T-cell (primary cell): ENCODE measurements at places on chromosomes 13 and 19.

GRCh38 chr13:112891477-112892401 is 77.3 kb upstream of the MCF2L start:
- no peak for DNase-seq

DNA sequence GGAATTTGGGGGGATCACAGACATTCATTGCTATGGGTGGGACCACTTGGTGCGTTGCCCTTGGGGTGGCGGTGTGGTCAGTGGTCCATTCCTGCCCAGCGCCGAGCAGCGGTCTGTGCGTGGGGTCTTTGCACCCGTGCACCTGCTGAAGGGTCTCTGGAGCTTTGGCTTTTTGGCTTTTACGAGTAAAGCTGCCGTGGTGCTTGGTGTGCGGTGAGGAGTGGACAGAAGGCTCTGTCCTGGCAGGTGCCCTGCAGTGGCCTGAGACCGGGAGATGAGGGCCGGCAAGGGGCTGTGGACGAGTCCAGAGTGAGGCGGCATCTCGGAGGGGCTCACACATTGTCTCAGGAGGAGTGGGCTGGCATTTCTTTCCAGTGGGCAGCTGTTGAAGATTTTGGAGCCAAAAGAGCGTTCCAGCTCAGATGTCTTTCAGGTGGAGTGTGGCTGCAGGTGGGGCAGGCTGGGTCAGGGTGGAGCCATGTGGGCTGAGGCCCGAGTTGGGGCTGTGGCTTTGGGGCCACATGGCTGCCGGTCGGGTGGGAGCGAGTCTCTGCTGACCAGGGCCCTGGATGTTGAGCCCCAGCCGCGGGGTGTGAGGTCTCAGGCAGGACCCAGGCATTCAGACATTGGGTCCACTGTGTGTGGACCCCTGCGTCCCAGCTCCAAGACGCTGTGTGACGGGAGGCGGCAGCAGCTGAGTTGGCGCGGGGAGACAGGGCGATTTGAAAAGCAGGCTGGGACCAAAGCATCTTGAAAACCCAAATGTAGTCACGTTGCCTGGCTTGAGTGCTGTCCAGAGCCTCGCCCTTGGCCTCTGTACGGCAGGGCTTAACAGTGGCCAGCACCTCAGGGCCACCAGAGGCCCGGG is 11.7 kb downstream of the GNA11 start:
- DNase-seq, result no peak

DNA sequence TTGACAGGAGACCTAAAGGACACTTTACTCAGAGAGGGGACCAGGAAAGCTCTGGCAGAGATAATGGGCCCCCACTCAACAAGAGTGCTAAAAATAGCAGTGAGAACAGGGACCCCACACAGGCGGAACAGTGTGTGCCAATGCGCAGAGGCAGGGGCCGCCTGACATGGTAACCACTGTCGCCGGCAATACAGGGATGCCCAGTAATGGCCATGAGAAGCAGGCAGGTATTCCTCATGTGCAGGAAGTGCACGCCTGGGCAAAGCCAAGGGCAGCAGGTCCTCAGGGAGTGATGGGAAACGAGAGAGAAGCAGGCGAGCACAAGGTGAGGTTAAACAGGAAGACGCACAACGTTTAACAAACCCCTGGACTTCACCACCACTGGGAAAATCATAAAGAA is 757.1 kb downstream of the LIG4 start:
- DNase-seq, result no peak

DNA sequence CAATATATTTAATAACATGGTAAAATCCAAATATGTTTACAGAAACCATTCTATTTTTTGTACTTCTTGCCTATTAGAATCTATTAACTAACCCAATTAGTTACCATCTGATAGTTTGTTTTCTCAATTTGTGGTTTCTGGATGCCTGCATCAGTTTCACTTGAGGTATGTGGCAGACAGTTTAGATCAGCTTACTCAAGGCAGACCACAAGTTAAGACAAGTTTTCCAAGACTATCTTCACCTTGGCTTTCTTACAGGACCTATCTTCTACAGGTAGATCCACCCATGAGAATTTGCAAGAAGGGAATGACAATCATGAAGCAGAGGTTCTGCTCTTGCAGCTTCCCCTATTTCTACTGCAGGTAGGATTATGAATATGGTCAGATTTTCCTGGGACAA is 458.6 kb downstream of the DACH1 start:
- DNase-seq, result no peak

DNA sequence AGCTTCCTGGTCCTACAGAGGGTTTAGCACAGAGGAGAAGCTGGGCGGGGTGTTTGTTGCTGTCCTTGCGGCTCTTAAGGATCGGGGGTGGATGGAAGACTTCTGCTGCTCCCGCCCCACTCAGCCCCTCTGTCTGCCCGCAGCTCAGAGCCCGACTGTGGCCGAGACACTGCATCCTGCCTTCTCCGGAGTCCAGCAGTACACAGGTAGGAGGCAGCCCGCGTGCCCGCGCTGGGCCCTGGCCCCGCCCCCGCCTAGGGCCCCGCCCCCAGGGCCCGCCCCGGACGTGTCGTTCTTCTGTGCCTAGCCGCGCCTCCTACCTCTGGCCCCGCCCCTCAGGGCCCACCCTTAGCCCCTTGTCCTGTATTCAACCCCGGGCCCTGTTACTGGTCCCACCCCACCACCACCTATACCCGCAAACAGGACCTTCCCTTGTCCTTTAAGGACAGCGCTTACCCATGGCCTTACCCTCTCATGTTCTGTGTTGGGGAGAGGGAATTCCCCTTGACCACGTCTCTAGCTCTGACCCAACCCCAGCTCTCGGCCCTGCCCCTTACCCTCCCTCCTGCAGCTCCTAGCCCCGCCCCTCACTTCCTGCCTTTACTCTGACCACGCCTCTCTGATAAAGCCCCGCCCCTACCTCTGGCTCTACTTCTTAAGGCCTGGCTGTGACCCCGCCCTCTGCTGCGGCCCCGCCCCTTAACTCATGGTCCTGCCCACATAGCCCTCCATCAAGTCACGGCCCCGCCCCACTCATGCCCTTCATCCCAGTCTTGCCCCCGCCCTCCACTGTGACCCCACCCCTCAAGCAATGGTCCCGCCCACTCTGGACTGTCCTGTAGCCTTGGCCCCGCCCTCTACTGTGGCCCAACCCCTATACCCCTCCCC is 60.5 kb downstream of the CELF5 start:
- DNase-seq, result peak; percentile 66

GRCh38 chr19:2722541-2723344 is 1.6 kb upstream of the DIRAS1 start:
- DNase-seq, result no peak

DNA sequence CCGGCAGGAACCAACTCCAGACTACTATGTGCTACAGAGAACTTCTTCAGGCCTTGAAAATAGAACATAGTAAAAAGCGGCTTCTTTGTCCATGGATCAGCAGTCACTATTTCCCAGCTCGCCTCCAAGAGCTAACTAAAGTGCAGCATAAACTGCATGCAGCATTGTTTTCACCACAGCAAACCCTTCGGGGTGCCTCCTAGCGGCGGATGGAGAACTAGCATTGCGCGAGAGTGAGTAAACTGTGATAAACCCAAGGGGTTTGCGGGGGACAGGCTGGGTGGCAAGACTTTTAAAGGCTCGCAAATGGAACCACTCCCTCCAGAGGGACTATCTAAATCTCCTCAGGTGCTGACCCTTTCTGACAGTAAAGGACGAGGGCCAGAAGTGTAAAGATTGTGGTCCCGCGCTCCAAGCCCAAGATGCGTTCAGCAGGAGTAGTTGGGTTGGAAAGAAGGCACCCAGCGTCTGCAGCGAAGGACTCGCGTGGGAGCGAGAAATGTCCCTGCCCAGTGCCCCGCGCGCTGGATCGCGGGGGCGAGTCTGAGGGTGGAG is 21.5 kb upstream of the SGCG start:
- DNase-seq, result no peak

- DNase-seq, result no peak
Observed at GRCh38 chr13:70189981-70190380, 81.7 kb upstream of the KLHL1 start.

- DNase-seq, result no peak
Observed at GRCh38 chr13:93244918-93245280, 18.3 kb downstream of the GPC6 start.

- DNase-seq, result no peak
Observed at GRCh38 chr13:59701261-59701660, 462.5 kb downstream of the DIAPH3 start.

- no peak for DNase-seq
Observed at GRCh38 chr13:97307882-97308624, 85.9 kb downstream of the MBNL2 start.

DNA sequence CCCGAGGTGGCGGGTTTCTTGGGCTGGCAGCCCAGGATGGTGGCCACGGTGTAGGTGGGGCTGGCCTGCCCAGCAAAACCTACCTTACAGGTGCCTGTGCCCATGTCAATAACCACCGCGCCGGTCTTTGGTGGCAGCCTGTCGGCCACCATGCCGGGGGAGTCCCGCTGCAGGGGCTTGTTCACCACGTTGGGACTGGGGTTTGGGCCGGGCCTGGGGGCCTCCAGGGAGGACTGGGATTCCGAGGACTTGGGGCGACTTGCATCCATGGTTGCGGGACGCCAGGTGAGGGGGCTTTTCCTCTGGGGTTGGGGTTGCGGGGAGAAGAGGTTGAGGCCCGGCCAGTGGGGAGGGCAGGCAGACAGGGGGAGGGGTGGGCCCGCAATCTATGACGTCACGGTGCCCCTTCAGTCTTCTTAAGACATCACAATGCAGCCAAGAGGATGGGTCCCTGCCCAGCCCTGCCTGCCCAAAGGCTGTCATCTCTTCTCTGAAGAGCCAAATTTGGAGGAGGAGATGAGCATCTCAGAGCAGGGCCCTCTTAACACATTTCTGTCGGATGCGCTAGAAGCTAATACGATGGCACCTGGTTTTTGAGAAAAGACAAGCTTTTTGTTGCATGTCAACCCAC is at the start of gene ACTL9:
ACTL9 (minus strand) TSS at position 363 of the 631 bp plus-strand sequence; CDS start at position 269, 94 bp downstream.
- no peak for DNase-seq

GRCh38 chr19:8905342-8905741 is 73.2 kb downstream of the MBD3L1 start:
- no peak for DNase-seq

- DNase-seq, result no peak
Observed at GRCh38 chr19:15337202-15337601, 4.9 kb upstream of the BRD4 start.

DNA sequence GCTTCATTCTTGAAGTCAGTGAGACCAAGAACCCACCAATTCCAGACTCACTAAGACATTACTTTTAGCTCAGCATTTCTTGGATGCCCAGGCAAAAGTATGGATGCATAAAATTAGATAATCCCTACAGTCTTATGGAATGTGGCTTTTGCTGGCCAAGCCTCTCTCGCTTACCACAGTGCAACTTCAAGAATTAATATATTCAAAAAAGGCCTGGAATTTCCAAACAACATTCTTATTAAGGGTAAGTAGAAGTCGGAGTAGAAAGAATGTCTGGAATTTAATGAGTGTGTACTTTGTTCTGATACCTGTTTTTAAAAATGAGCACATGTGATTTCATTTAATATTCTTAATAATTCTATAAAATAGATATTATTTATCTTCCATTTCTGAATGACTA is 302.4 kb upstream of the TMTC4 start:
- no peak for DNase-seq

- no peak for DNase-seq
Observed at GRCh38 chr13:51122868-51123566, 11.9 kb upstream of the C13orf42 start.

GRCh38 chr19:7868671-7869452 is 5.3 kb downstream of the PRR36 start:
- peak; percentile 81 for DNase-seq

- DNase-seq, result no peak
Observed at GRCh38 chr13:29436291-29436690, 159.2 kb downstream of the SLC7A1 start.

DNA sequence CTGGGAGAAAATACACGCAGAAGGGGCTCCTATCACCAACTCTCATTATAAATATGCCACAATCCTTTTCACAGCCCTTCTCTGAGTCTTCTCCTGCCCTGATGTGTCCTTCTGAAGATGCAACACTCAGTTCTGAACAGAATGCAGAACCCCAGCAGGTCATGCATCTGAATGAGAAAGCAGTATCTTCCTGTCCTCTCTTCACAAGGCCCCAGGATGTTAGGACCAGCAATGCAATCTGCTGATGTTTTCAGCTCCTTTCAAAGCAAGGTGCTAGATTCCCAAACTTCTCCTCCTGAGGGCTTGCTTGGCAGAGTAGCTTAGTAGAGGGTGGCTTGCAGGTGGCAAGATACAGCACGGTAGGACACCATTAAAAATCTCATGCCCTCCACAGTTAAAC is 22.3 kb upstream of the DOCK9 start:
- no peak for DNase-seq

DNA sequence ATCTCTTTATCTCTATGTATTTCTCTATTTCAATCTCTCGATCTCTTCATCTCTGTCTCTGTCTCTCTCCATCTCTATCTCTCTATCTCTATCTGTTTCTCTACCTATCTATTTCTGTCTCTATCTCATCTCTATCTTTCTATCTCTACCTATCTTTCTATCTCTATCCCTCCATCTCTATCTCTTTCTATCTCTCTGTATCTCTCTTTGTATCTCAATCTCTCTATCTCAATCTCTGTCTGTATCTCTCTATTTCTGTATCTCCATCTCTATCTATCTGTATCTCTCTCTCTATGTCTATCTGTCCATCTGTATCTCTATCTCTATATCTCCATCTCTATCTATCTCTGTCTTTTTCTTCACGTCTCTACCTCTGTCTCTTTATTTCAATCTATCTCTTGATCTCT is 25.2 kb downstream of the TNFSF9 start:
- DNase-seq, result no peak

- DNase-seq, result no peak
Observed at GRCh38 chr19:29670255-29670654, 5.0 kb downstream of the PLEKHF1 start.

DNA sequence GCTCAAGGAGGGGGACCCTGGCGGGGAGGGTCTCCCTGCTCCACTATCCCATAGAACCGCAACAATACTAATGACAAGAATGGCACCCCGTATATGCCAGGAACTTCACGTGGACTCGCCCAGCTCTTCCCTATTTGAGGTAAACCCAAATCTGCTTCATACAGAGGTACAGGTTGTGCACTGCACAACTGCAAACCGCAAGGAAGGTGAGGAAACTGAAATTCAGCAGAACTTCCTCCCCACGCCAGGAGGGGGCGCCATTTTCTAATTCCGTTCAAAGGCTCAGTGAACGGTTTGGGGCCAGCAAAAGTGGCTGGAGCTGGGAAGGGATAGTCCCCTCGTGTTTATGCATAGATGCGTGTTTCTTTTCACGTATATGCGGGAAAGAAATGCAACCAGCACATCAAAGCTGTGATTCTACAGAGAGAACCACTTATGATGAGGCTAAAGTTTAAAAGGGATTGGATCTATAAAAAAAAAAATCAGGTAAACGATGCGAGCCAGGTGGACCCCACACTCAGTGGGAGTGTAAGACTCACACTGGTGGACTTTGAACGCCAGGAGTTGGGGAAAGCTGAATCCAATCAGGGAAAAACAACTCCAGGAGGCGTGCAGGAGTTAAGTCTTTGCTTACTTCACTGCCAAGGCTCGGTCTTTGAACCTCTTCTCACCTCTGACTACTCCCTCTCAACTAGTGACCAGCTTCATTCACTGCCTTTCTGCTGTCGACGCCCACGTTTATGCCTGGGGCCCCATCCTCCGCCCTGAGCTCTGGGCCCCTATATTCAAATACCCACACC is 20.3 kb downstream of the C19orf81 start:
- DNase-seq, result peak; percentile 20
